Renal cortex interstitium (tissue), 15 donors: ENCODE measurements at places on chromosomes 3 and 15.

- DNase-seq, result no peak
These were observed 103.8 kb downstream of the IQCH start for GRCh38 chr15:67358391-67358790.

DNA sequence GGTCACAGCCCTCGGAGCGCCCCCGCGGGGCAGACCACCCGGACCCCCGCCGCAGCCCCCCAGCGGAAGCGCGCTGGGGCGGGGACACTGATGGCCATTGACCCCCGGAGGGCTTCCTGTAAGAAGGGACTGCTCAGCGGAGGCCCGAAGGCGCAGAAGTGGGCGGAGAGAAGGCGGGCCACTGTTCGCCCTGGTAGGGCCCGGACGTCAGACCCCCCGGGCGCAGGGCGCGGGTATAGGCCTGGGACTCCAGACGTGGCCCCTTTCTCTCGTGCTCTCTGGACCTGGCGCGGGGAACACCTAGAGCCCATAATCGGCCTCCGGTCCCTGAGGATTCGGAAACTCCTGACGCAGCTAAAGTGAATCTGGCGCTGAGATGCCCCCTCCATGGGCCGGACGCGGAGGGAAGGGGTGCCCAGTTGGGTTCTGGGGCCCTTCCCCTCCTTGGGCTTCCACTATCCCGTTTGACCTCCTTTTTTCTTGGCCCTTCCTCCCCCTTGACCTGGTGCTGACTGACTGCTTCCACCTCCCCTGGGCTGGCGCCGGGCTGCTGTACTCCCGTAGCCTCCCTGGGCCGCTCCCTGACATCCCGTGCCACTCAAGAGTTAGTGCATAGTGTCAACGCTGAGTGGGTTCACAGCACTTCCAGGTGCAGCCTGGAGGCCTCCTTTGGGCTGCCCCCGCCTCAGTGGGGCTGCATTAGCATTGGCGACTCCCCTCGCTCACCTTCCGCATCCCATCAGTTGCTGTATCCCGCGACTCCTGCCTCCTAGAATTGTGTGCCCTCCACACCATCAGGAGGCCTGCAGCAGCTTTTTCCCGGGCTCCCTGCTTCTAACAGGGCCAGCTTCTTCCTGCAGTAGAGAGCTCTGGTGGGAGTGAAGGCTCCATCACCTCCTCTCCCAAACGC, 694 bp downstream of the ABTB1 start:
- DNase-seq, result no peak

DNA sequence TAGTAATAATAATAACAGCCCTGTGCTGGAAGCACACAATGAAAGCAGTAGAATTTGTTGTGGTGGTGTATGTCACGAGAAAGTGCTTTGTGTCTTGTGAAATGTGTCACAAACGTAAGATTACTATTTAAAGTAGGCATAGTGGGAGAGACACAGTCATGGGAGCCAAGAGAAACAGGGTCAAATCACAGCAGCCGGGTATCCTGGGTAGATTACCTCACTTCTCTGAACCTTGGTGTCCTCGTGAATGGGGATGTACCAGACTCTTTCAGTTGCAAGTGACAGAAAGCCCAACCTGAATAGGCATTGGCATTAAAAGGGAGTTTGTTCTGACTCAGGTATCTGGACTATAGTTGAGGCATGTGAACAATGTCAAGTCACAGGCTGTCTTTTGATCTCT, 29.1 kb upstream of the SRGAP3 start:
- DNase-seq, result no peak

DNA sequence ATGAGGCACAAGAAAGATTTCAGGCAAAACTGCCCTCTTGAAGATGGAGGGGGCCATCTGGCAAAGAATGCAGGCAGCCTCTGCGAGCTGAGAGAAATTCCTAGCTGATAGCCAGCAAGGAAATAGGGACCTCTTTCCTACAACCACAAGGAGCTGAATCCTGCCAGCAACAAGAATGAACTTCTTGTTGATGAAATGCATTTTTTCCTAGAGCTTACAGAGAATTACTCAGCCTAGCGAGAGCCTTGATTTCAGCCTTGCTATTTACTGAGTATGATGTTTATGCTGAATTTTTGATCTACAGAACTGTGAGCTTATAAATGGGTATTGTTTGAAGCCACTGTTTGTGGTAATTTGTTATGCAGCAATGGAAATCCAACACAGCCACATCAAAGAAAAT, 148.5 kb upstream of the NAALADL2 start:
- DNase-seq, result no peak

DNA sequence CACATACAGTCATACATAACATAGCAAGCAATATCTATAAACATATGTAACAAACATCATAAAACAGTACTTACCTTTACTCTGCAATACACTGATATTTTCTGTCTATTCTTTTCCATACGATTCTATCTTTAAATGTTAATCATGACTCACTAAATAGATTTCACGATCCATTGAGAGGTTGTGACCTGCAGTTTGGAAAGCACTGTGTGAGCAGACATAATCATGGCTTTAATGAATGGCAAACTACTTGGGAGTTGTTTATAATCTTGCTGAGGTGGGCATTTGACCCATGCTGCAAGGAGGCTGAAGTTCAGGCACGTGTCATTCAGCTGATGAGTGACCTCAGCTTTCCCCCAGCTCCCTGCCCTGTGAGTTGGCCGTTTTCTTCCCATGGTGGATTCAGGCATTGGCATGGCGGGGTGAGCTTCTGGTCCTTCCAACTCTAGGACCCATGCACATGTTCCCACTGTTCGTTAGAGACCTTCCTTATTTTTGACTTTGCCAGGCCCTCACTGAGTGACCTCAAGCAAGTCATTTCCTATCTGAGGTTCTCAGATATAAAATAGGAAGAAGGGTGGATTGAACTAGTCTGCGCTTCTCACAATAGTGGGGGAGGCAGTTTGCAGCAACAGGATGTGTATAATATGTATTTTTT, 41.7 kb downstream of the PAQR5 start:
- no peak for DNase-seq

GRCh38 chr3:44301746-44302145, 36.8 kb upstream of the TCAIM start:
- DNase-seq, result no peak

- DNase-seq, result no peak
These were observed 54.2 kb downstream of the SLC25A36 start for GRCh38 chr3:140995881-140996280.

- DNase-seq, result no peak
These were observed 9.0 kb downstream of the ACKR4 start for GRCh38 chr3:132606085-132606484.

- DNase-seq, result no peak
These were observed 12.4 kb downstream of the PIF1 start for GRCh38 chr15:64813075-64813474.

GRCh38 chr15:76467136-76467535, 130.6 kb downstream of the ISL2 start:
- DNase-seq, result no peak

DNA sequence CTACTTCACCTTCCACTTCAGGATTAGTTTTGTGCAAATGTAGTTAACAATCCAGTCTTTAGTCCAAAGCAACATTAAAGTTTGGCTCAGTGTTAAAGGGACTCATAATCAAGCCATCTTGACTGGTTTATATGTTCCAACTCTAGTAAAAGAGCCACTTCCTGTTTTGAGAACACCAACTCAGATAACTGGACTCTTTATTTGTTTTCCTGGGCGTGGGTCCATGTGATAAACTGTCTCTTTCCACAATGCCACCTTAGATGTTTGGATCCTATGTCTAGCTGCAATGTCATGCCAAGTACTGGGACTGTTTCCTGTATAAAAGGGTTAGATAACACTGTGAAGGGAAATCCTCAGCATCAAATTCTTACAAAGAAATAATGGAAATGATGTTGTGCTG, 545.0 kb downstream of the PYDC2 start:
- DNase-seq, result no peak

GRCh38 chr3:10835406-10835805, 19.4 kb downstream of the SLC6A11 start:
- DNase-seq, result no peak

DNA sequence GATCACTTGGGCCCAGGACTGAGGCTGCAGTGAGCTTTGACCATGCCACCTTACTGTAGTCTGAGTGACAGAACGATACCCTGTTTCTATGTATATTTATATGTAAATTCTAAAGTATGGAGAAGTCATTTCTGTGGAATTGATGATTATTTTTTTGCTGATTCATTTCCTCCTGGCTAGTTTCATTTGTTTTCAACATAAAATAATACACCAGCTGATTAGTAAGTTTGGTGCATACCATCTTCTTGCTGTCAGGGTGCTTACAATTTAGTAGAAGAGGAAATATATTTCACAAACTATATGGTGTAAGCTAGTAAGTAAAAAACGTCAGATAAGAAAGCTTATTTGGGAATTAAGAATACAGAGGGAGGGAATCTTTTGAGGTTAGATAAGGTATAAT, 36.0 kb downstream of the SLC25A26 start:
- DNase-seq, result no peak

DNA sequence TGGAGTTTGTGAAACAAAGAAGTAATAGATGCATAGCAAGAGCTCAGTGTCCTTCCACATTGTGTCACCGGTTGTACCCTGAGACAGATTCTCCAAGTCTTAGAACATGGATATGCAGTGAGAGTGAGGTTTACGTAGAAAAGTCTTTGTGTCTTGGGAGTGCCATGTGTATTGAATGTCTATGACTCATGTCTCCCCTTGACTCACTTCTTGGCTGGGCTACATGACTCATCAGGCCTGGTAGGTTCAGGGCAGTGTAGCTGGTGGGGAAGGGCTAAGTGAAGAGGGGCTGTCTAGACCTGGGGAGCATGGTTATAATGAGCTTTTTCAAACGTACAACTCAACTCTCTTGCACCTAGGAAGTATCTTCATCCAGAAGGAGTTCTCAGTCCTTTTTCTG, 167.4 kb downstream of the GAP43 start:
- DNase-seq, result no peak

GRCh38 chr15:62462721-62463120, 297.6 kb upstream of the C2CD4B start:
- DNase-seq, result no peak

DNA sequence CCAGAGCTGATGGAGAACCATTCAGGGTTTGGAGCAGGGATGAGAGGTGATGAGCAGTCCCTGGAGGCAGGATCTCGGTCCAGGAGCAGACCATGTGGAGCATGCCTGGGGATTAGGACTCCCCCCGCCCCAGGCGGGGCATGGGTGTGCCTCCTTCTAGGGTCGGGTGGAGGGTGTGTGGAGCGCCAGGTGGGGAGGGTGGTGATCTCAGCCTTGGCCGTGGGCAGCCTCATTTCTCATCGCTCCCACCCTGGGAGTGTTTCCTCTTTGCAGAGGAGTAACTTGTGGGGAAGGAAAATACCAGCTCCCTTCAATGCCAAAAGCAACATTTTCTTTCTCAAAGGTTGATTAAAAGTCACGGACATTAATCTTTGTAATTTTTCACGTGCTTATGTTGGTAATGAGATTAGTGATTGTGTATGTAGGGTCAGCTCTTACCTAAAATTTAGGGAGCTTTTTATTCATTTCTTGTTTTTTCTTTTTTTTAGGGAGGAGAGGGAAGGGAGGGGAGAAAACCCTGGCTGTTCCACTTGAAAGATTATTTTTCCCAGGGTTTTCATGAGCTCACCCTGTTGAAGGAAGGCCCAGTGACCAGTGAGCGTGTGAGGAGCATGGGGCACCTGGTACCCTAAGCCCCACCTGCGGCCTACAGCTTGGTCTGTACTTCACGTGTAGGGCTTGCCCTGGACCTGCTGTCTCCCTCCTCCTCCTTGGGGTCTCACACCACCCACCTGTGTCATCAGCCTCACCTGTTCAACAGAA, 11.0 kb downstream of the FBLN2 start:
- peak; percentile 23 for DNase-seq

DNA sequence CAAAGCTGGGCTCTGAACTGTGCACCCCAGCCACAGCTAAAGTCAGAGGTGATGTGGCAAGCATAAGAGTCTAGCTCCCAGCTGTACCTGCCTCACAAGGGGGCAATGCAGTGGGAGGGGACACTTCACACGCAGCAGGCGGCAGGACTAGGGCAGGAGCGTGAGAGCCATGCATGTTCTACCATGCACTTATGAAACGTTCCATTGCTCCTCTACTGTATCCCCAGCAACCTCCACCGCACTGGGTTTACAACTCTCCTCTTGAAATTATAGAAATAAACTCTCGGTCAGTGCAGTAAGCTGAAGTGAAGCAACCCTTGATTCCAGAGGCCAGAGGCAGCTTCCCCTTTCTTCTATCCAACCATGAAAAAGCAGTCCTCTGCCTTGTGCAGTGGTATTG, 298.6 kb upstream of the STT3B start:
- DNase-seq, result no peak

DNA sequence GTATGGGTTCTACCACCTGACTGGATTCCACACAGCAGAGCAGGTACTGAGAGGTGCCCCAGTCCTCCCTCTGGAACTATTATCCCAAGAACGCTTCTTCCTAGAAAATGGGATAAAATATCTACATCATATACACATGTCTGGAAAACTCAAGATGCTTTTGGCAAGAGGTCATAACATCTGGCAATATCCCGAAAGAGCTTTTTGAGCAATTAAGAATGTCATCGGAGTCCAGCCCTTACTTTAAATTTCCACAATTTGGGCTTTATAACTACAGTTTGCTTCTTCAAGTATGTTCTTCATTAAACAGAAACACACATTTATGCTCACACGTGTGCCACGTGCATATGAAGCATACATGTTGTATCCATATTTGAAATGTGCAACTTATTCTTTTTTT, 365.9 kb upstream of the THBS1 start:
- no peak for DNase-seq

GRCh38 chr3:31065765-31066164, 171.3 kb upstream of the GADL1 start:
- no peak for DNase-seq

- no peak for DNase-seq
These were observed 74.0 kb downstream of the UBE2E2 start for GRCh38 chr3:23276913-23277658.

- DNase-seq, result no peak
These were observed 31.9 kb downstream of the CCDC33 start for GRCh38 chr15:74268020-74268419.

GRCh38 chr3:42164656-42165055, 73.5 kb downstream of the TRAK1 start:
- no peak for DNase-seq

DNA sequence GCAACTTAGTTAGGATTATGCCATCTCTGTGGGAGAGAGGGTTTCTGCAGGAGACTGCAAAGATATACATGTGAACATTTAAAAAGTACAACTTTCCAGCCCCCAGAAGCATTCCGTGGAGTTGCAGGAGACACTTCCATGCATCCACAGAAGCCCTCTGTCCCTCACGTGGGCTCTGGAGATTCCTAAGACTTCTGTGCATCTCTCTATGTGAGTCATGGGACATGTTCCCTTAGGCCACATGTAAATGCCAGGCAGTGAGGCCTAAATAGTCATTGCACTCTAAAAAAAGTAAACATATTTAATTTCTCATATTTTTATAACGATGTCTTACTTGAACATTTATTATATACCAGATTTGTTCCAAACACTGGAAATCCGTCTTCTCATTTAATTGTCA, 126.5 kb upstream of the ROPN1 start:
- DNase-seq, result no peak
